ENCODE measurements at places on chromosomes 4 and X.

DNA sequence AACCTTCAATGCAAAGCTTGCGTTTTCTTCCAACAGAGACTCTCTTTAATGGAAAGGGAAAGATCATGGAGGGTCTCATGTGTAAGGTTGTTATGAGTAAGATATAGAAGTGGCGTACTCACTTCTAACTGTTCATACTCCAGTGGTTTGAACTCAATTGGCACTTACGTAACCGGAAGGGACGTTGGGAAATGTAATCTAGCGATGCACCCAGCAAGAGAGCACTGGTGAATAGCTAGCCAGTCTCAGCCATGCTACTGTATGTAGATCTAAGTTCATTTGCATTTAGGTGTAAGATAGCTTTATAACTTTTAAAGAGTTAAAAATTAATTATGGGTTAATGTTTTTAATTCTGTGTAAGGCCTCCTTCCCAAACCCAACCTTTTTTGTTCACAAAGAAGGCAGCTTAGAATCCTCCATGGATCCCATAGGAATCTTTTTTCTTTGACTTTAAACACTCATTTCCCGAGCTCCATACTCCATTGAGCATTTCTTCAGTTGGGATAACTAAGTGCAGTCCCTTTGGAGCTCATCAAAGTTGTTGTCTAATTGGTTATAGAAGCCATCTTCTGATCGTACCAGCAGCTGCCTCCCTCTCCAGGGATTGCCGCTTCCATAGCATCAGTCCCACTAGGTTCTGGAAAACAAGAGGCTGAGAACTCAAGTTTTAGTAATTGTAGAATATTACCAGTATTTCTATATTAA lies 191.1 kb downstream of the RAPGEF2 start:
- DNase-seq = no peak

DNA sequence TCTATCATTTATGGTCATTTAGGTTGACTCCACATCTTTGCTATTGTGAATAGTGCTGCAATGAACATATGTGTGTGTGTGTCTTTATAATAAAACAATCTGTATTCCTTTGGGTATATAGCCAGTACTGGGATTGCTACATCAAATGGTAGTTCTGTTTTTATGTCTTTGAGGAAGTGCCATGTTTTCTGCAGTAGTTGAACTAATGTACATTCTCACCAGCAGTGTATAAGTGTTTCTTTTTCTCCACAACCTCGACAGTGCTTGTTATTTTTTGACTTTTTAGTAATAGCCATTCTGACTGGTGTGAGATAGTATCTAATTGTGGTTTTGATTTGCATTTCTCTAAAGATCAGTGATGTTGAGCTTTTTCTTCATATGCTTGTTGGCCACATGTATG lies 80.5 kb downstream of the ARHGAP6 start:
- no peak for DNase-seq

DNA sequence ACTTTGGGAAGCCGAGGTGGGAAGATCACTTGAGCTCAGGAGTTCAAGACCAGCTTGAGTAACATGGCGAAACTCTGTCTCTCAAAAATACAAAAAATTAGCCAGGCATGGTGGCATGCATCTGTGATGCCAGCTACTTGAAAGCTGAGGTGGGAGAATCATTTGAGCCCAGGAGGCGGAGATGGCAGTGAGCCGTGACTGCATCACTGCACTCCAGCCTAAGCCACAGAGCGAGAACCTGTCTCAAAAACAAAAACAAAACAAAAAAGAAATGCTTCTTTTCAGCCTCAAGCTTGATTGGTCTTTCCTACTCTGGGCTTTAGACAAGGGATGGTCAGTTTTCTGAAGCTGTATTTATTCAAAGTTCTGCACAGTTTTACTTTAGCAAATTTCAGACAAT lies 15.8 kb upstream of the DHRSX start:
- DNase-seq = no peak

GRCh38 chrX:22196149-22196548 lies 76.6 kb upstream of the CBLL2 start:
- DNase-seq = no peak

GRCh38 chr4:181646864-181647263 lies 596.3 kb upstream of the TENM3 start:
- no peak for DNase-seq

DNA sequence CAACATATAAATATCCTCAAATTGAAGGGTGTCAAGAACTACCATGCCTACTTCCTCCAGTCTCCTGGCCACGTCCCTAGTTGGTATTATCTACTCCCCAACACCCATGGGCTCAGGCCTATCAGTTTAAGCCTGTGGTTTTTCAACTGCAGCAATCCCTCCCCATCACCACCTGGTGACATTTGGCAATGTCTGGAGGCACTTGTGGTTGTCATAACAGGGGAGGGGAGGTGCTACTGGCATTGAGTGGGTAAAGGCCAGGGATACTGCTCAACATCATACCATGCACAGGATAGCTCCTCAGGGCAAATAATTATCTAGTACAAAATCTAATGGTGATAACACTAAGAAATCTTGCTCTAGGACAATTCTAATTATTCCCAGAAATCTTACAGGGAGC lies 95.3 kb downstream of the COMMD8 start:
- no peak for DNase-seq

- no peak for DNase-seq
Observed at GRCh38 chr4:74873545-74874301, 59.2 kb upstream of the PARM1 start.

GRCh38 chr4:785332-786073 lies 40.4 kb downstream of the CPLX1 start:
- DNase-seq = peak; percentile 63

DNA sequence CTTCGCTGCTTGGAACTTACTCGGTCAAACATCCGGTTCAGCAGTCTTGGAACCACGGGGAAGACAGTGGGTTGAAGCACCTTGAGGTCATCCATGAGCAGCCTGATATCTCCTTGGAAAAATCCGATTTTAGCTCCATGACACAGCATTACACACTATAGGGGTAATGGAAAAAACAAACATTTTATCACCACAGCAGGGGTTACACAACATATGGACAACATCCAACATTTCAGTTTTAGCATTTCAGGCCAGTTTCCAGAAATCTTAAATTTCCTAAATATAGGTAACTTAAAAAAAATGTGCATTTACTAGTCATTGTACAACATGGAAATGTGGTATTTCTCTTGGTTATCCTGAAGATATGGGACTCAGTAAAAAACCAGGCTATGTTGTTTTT lies 34.4 kb upstream of the CENPU start:
- no peak for DNase-seq

DNA sequence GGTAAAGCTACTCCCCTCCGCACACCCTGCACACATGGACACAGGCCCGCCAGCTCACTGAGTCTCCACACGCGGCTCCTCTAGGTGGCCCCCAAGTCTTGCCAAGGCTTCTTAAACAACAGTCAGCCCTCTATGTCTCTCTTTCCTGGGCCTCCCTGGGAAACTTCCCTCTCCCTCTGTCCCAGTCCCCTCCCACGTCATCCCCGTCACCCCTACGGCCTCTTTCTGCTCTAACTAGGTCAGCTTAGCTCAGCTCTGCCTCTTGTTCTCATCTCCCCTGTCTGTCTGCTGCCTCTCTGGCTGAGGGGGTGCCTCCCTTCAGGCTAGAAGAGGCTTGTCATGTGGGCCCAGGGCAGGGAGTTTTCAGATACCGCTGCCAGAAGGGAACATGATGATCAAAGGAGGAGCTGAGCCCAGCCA lies 38.8 kb downstream of the SEPTIN6 start:
- DNase-seq = peak; percentile 87

DNA sequence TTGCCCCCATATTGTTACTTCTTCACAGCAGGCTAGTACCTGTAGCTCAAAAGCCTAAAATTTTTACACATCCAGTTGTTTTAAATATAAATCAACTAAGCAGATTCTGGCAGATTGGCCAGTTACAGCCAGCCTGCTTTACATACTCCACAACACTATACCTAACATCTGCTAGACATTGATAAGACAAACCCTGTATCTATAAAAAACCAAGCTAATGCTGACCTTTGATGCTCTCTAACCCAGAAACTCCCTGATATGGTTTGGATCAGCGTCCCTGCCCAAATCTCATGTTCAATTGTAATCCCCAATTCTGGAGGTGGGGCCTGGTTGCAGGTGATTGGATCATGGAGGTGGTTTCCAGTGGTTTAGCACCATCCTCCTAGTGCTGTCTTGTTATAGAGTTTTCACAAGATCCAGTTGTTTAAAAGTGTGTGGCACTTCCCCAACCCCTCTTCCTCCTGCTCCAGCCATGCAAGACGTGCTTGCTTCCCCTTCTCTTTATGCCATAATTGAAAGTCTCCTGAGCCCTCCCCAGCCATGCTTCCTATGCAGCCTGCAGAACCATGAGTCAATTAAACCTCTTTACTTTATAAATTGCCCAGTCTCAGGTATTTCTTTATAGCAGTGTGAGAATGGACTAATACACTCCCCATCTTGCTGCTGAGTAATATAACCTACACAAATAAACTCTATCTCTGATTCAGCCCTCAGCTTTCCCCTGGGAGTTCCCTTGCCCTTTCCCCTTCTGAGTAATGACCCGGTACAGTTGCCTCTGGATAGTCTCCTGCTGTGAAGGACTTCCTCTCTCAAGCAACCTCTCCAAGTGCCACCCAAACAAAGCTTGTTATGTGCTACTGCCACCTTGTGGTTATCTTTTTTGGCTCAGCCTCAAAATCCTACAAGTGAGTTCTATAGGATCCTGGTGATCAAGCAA lies 39.6 kb downstream of the ZCCHC13 start:
- DNase-seq = no peak

DNA sequence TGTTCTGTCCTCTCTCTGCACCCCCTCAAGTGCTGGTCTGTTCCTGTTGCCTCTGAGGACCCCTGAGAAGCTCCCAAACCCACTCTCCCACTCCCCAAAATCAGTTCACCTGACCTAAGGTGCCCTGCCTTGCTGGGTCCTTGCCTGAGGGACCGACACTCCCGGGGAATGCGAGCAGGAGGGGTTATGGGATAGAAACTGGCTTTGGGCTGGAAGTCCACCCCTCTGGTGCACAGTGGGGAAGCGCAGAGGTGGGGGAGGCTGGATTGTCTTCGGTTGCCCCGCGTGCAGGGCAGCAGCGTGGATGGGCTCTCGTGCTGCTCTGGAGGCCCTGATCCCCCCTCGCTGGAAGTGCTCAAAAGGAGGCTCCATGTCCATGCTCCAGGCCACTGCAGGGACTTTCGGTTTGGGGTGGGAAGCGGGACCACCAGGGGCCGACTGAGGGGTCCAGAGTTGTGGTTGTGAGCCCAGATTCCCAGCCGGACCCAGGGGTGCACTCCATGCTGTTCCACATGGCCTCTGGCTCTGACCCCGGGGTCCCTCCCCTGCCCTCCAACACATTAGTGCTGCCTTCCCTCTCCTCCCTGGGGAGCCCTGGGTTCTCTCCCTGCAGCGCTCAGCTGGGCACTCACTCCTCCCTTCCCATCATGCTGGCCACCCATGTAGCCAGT lies 7.6 kb downstream of the SORCS2 start:
- DNase-seq = peak; percentile 64

DNA sequence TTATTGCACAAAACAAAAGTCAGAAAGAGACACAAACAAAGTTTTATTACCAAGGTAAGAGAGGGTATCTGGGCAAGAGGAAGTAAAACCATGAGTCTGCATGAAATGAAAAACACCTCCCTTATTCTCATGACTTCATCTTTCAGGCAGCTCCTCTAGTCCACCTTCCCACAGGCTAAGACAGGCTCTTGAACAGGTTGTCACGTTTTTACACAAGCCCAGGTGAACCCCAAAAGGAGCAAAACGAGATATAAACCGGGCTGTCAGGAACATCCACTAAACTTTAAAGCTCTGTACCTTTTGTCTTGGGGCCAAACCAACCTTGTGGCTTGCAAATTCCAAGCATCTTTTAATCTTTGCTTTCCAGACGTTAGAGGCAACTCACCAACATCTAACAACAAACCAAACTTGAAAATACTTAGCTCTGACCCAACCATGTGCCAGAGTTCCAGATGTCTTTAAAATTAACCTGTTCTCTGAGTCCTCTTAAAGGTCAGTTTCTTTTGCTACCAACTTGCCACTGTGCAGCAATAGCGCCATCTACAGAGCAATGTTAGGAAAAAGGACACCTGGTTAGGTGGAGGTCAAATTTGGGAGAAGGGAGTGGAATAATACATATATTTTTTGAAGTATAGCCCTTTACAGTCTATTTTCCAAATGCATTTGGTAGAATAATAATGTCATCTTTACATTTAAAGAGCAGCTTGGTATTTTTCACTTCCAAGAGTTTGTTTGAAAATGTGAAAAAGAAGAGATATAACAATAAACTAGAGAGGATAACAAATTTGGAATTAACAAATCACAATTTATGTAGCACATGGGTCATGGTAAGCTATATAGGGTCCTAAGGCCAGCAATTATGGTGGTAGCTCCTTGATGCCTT lies 73.1 kb downstream of the QRFPR start:
- DNase-seq = no peak

- DNase-seq = no peak
Observed at GRCh38 chrX:110315551-110315950, 2.3 kb downstream of the AMMECR1 start.

DNA sequence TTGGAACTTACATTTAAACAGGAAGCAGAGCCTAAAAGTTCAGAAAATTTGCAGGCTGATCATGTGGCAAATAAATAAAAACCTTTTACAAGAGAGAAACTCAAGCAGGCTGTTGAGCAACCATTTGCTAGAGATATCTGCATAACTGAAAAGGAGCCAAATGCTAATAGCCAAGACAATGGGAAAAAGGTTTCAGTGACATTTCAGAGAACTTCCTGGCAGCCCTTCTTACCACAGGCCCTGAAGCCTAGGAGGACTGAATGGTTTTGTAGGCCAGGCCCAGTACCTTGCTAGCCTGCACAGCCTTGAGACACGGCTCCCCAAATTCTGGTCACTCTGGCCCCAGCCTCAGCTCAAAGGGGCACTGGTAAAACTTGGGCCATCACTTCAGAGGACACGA lies 945.1 kb downstream of the ADGRL3 start:
- no peak for DNase-seq

DNA sequence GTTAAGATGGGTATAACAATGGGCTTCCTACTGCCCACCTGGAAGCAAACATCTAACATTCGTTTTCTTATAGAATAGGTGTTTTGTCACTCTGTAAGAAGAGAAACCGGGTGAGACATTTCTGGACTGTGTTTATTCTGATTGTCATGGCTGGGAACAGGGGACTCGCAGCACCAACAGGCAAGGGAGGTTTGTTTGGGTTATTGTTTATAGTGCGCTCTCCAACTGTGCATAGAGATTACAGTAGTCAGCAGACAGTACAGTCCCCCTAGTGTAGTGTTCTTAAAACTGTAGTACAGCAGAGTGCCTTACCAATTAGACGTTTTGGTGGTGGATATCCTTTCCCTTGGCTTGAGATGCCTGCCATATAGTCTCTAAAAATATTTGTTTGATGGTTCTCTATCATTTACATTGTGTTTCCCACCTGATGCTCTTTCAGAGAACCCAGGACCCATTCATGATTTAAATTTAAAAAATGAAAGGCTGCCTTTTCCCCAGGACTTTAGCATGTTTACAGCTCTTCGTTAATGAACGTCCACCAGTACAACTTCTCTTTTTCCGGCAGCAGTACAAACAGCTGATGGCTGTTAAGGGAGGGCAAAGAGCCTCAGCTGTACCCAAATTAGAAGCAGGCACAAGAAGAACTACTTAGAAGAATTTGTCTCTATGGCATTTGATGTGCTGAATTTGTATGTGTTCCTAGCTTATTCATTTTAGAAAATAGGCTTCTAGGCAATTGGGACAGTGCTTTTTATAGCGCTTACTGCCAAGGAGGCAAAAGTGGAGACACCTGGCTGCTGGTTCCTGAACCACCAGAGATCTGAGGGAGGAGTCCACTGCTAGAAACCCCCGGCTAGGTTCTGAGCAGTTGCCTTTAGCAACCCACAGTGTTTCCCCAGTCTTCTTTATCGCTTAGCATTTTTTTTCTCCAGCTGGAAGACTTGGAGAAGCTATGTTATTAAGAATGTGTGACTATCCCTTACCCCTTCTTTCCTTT lies 1.0 kb upstream of the RNF150 start:
- DNase-seq = no peak

All from sigmoid colon (tissue), 7 donors.